ENCODE measurements at places on chromosomes 12 and 14.

DNA sequence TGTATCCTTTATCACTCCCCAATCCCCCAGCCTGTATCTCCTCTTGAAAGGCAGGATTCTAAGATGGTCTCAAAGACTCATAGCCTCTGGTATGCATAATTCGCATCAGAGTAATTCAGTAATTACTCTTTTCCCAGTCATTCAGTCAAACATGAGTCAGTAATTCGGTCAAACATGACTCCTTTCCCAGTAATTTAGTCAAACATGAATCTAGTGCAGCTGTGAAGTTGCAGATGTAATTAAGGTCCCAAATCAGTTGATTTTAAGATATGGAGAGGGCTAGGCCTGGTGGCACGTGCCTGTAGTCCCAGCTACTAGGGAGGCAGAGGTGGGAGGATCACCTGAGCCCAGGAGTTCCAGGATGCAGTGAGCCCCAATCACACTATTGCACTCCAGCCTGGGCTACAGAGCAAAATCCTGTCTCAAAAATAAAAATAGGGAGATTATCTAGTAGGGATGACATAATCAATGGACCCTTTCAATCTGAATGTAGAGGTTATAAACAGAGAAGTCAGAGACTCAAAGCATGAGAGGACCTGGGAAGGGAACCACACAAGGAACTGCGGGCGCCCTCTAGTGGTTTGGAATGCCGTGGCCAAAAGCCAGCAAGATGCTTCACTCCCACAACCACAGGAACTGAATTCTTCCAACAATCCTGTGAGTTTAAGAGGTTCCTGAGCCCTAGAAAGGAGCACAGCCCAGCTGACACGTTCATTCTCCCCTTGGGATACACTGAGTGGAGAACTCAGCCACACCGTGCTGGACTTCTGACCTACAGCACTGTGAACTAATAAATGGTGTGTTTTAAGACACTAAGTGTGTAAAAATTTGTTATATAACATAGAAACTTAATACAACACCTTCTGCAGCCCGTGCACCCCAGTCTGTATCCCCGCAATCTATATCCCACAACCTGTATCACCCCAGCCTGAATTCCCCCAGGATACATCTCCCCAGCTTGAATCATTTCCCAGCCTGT is 14.3 kb upstream of the ARMH4 start:
- DNase-seq: peak; percentile 64

DNA sequence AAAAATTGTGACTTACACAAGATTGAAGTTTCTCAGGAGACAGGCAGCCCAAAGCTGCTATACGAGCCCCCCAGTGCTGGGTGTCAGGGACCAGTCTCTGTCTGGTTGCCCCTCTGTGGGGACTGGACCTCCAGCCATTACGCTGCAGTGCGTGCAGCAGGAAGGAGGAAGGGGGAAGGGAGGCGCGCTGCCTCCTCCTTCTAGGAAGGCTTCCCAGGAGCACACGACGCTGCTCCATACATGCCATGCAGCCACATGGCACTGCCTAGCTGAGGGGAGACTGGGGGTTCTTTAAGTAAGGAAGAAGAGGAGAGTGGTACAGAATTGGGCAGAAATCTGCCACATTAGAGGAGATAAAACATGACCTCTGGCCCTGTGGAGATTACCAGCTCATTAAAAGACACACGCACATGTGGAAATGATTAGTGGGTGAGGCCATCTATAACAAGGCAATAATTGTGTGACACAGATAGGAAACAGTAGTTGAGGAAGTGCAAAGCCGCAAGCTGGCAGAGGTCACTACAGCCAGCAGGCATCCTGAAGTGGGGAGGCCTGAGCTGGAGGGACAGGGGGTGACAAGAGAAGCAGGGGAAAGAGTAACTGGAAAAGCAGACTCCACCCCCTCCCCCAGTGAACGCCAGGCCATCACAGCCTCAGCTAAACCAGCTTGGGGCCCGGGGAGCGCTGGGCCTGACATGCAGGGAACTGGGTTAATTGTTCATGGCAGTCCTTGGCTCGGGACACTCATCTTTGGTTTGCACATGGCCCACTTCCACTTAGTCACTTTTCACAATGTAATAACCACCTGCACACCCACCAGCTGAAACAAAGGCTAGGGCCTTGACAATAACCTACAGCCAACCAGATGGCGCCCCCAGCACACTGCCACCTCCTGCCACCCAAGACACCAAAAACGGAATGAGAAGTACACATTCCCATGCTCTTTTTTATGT is 39.6 kb downstream of the CCDC88C start:
- no peak for DNase-seq

- DNase-seq: no peak
These were observed 223.7 kb downstream of the PELI2 start for GRCh38 chr14:56341766-56342493.

GRCh38 chr14:88895116-88895515 is 70.7 kb downstream of the TTC8 start:
- no peak for DNase-seq
